Hippocampal formation (tissue), 2 donors: ENCODE measurements at places on chromosomes 7 and 10.

DNA sequence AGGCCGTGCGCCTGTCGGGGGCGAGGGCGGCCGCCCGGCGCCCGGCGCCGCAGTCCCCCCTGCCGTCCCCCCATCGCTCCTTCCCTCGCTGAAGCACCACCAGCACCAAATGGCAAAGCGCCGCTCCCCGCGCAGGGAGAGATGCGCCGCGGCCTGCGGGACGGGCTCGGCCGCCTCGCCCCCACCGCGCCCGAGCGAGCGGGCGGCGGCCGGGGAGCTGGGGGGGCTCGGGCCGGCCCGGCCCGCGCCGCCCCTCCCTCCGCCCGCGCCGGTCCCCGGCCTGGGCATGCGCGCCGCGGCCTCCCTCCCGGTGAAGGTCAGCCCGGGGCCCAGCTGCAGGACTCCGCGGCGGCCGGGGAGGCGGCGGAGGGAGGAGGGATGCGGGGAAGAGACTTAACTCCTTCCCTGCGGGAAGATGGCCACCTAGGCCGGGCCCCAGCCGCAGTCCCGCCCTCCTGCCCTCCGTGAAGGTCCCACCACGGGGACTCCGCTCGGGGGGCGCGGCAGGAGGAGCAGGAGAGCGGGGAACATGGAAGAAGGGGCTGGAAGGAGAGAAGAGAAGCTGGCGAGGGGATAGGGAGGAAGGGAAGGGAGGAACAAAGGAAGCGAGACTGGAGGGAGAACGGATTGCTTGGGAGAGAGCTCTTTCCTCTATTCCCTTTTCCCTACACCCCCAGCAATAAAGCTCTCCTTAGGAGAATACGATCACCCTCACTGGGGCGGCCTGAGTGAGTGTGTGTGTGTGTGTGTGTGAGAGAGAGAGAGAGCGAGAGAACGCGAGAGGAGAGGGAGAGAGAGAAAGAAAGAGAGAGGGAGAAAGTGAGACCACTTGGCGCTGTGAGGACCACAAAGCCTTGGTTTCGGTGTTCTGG, 3.4 kb upstream of the SMARCD3 start:
- peak; percentile 62 for DNase-seq

- DNase-seq = no peak
Measured at GRCh38 chr10:60311821-60312220, 77.9 kb downstream of the ANK3 start.

DNA sequence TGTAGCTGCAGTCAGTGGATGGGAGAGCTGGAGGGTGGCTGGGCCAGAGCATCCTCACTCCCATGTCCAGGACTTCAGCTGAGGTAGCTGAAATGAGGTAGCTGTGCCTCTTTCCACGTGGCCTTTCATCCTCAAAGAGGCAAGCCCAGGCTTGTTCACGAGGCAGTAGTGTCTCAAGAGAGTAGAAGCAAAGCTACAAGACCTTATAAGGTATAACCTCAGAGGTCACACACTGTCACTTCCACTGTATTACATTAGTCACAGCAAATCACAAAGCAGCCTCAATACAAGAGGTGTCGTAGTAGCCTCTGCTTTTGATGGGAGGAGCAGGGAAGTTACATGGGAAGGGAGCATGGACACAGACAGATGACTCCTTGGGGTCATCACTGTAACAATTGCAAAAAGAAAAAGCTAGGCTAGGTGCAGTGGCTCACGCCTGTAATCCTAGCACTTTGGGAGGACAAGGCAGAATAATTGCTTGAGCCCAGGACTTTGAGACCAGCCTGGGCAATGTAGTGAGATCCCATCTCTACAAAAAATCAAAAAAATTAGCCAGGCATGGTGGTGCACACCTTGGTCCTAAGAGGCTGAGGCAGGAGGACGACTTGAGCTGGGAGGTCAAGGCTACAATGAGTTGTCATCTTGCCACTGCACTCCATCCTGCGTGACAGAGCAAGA, 97.5 kb downstream of the SKIDA1 start:
- DNase-seq = no peak

DNA sequence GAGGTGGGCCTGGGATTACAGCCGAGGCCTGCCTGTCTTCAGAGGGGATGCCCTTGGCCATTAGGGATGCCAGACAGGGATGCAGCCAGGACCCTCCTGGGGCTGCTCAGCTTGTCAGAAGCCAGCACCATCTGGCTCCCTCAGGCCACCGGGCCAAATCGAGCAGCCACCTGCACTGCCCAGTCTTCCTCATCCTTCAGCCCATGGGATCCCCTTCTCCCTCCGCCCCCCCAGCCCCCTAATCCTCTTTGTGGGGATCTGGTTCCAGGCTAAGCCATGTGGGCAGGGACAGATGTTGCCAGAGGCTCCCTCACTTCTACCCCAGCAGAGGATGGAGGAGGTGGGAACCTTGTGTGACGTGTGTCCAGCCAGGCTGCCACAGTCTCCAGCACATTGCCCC, 137.4 kb upstream of the PPIF start:
- no peak for DNase-seq

GRCh38 chr7:79401254-79401653, 52.2 kb downstream of the MAGI2 start:
- no peak for DNase-seq

GRCh38 chr10:48607356-48608278, 2.7 kb upstream of the ARHGAP22 start:
- DNase-seq = no peak

DNA sequence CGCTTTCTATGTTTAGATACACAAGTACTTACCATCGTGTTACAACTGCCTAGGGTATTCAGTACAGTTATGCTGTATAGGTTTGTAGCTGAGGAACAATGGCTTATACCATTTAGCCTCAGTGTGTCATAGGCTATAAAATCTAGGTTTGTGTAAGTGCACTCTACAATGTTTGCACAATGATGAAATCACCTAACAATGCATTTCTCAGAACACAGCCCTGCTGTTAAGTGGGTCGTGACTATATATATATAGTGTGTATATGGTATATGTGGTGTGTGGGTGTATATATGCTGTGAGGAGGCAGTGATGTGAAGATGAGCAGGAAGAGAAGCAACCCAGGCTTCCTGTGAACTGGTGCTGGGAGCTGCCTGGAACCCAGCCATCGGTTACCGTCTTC, 65.6 kb upstream of the MKI67 start:
- no peak for DNase-seq

GRCh38 chr10:29757551-29758297, 123.0 kb upstream of the SVIL start:
- no peak for DNase-seq

- DNase-seq = no peak
Measured at GRCh38 chr10:75718991-75719390, 287.6 kb downstream of the LRMDA start.

- DNase-seq = no peak
Measured at GRCh38 chr10:128062331-128062880, 63.8 kb downstream of the MKI67 start.

DNA sequence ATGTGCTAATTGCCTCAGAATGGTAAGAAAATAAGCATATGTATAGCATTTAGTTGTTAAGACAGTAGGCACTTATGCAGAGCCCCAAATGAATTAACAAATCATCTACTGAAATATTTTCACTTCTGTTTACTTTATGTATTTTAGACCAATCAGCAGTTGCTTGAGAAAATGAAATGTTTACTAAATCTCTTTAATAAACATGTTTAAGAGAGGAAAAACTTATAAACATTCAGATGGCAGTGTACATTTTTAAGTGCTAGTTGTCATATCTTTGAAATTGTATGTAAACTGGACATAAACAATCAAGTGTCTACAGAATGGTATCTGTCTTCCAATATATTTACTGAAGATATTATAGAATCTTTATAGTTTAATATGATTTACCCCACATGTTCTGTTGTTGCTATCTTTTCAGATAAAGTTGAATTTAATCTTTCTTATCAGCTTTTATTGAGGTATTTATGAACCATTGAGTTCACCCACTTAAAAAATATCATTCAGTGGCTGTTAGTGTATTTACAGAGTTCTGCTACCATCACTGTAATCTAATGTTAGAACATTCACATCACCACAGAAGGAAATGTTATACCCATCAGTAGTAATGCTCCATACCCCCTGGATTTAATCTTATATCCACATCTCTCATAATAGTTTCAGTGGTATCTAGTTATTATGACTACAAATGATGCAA, 264.3 kb downstream of the ADK start:
- DNase-seq = no peak

DNA sequence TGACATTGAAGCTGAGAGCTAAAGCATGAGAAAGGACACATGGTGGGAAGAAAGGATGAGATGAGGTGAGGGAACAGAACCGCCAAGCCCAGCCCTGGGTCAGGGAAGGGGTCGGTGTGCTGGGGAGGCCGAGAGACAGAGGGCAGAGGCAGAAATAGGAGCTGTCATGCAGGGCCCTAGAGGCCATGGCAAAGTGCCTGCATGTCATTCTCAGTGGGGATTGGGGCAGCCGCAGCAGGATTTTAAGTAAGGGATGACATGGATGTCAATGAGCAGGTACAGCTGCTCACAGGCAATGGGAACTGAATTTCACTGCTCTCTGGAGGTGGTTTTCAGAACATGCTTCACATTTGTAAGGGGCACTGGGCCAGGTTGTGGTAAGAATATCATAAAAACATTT, 227.4 kb downstream of the RAB11FIP2 start:
- no peak for DNase-seq

GRCh38 chr10:76236356-76236755, 804.9 kb downstream of the LRMDA start:
- no peak for DNase-seq

- DNase-seq = no peak
Measured at GRCh38 chr7:20220293-20220761, 3.1 kb upstream of the MACC1 start.

DNA sequence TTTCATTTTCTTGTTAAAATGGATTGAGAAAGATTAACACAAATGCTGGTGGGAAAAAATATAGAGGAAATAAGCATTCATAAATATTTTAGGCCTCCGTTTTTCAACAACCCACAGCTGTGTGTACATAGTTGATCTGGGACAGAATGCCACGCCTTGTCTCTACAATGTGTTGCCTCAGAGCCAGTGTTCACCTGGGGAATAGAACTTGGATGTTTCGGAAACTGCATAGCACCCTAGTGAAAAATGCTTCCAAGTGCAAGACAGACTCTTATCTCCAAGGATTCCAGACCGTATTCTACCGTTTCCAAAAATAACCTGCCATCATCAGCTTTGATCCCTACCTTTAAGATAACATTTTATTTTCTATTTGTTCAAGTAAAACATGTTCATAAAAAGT, 260.9 kb downstream of the SDK1 start:
- DNase-seq = no peak

DNA sequence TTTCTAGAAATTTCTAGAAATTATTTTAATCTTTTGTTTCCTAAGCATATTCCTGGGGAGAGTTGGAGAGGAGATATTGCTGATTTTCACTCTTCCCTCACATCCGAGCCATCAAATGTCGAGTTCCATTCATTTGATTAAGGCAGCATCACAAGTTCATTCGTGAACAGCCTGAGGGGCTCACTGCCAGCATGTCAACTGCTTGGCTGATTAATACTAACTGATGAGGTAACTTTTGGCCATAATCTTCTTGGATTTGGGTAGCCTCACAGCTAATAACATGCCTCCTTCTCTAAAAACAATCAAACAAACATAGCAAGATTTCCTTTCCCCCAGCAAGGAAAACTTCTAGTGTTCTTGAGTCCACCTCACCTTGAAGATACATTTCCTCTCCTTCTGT, 87.1 kb upstream of the AFAP1L2 start:
- DNase-seq = no peak

DNA sequence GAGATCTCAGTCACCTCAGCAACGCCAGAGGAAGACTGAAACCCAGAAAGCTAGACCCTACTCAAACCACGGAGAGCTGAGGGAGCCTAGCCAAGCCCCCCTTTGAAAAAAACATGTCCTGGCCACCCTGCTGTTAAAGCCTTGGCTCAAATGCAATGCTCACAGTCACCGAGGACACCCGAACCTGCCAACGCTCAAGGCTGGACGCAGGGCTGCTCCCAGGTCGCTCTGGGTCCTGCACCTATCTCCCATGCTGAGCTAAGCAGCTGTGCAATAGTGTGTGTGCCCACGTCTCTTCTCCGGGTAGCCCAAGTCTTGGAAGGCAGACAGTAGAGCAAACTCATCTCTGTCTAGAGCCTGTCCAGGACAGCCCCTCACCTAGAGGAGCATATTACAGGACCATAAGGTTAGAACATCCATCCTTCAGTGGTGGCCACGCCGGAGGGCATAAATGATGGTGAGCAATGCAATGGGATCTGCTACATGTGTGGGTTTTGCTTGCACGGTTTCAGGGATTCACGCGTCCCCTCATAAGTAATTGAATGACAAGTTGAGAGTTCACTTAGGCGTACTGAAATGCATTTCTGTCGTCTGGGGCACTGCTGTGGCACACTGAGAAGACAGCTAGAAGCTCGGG, 94.2 kb upstream of the DDC start:
- DNase-seq = no peak

DNA sequence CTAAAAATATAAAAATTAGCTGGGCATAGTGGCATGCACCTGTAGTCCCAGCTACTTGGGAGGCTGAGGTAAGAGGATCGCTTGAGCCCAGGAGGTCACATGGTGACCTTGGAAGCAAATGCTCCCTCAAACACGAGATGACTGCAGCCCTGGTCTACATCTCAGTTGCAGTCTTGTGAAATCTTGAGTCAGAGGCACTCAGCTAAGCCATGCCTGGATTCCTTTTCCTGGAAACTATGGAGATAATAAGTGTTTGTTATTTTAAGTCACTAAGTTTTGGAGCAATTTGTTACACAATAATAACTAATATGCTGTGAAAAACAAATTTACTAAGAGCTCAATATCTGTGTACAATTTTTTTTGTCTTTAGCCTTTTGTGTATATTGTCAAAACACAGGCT, 284.3 kb upstream of the KAT6B start:
- DNase-seq = no peak

GRCh38 chr7:18081617-18082016, 54.0 kb upstream of the PRPS1L1 start:
- DNase-seq = no peak

DNA sequence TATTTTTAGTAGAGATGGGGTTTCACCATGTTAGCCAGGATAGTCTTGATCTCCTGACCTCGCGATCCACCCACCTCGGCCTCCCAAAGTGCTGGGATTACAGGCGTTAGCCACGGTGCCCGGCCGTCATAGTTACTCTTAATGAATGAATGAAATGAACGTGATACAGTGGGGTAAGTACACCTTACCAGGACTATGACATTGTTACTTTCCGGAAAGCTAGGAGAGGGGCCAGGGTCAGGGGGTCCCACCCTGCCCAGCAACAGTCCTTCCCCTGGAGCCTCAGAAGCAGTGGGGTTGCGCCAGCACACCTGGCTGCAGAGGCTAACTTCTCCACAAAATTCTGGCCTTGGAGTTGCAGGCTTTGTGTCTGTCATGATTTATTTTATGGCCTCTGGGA, 21.4 kb downstream of the VSTM4 start:
- DNase-seq = no peak

GRCh38 chr10:123175389-123176387, 21.5 kb downstream of the BUB3 start:
- DNase-seq = no peak

- no peak for DNase-seq
Measured at GRCh38 chr10:128125416-128125943, 743 bp downstream of the MKI67 start.

DNA sequence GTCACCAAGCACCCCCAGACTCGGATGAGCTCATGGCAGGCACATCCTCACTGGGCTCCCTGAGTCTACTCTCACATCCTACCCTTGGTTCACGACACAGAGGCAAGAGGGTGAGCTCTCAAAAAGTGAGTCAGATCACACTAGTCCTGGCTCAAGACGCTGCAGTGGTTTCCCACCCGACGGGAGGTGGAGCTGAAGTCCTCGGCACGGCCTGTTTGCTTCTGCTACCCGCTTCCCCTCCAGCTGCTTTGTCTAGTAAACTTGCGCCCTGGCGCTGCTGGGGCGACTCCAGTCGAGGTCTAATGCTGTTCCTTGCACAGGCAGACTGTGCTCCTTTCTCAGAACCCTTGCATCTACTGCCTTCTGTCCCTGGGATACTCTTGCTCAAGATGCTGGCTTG, 13.5 kb upstream of the SFMBT2 start:
- no peak for DNase-seq
